ENCODE measurements at places on chromosomes 6 and 20. TPM values are rescaled to one million over a fixed set of nuclear protein-coding genes. Genes with fewer than 3 reads are reported as not detected.

DNA sequence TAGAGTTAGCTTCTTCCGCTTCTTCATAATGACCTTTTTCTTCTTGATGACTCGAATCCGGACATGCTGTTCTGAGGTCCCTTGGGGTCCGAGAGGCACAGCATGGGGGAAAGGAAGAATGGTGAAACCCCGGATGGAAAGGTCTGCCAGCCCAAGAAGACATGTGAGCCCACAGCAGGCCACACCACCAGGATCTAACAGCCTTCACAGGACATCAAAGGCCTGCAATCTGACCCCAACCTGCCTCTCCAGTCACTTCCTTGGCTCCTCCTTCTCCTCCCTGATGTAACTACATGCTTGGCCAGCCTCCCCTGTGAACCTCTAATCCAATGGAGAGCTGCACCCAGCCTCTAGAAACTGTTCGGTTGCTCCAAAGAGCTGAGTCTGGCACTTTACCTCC, 1.6 kb downstream of the CPXM1 start:
- DNase-seq: no peak

DNA sequence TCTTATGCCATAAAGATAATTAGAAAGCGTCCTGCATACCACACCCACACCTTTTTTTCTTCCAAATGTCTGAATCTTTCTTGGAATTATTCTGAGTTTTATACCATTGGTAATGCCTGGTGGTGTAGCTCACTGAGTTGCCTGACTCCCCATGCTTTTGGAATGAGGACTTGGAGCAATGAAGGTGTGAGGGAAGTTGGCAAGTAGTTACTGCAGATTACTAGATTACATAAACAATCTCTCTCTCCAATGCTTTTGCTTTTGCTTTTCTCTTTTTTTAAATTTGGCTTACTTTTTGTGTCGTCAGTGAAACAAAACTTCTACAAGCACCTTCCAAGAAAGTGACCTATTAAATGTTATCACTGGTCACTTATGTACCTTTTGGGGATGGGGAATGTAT, 406.1 kb upstream of the SOX4 start:
- no peak for DNase-seq

DNA sequence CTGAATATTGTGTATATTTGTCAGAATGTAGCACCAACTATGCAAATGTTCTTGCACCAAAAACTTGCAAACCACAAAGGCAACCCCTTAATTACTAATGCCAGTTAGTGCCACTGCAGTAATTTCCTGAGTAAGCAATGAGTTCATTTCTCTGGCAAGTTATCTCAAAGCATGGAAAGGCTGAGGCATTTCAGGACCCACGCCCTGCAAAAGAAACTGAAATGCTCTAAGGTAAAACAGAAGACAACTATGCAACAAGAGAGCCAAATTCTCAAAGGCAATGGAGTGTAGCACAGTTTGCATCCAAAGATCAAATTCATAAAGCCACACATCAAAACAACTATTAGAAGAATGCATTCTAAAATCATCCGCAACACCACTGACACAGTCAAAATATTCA, 994.4 kb downstream of the EYS start:
- no peak for DNase-seq

DNA sequence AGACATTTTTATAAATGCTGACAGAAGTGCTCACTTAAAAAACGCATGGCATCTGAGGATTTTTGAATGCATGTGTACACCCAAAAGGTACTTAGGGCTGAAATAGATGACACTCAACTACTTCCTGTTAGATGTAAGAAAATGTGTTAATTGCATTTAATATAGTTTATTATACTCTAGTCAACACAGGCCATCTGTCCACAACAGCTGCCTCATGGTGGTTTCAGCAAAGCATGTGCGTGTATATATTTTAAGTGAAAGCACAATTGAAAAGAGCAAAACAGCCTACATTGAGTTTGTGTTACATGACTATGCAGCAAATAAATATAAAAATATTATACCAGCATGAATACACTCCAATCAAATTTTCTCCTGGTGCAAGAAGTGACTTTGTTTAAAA, 1233.0 kb upstream of the EYS start:
- DNase-seq: no peak

GRCh38 chr20:46123482-46124245, 5.5 kb downstream of the CD40 start:
- DNase-seq: no peak

GRCh38 chr20:433300-433975, 25.3 kb downstream of the RBCK1 start:
- DNase-seq: peak; percentile 85

DNA sequence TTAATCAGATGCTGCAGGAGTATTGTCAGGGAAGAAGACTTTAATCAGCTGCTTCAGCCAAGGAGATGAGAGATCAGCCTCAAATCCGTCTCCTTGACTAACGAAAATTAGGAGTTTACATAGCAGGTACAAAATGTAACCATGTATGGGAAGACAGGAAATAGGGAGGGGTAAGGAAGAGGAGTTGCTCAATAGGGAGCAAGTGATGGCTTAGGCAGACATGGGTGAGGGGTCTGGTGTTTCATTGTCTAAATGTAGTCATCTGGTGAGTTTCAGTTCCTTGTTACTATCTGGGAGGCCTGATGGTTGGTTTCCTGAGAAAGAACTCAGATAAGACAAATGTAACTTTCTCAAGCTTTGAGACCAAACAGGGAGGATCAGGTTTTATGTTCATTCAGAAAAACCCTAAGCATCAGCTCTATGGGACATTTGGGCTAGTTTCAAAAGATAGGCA, 217.3 kb upstream of the SULF2 start:
- no peak for DNase-seq

DNA sequence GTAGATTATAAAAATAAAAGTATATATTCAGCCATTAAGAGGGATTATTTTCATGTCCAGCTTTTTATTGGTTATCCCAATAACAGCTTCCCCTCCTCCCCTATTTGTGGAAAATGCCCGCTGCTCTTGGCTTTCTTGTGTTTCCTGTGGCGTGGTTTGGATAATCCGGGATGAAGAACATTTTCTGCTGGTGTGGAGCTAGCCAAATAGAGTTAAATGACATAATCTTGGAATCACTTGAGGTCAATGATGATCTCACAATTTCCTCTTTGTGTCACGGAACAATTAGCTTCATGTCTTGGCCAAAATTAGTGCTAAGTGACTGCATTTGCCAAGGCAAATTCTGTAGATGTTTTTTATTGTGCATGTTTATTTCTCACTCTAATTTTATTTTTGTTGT, 394.0 kb downstream of the LAMA2 start:
- no peak for DNase-seq

DNA sequence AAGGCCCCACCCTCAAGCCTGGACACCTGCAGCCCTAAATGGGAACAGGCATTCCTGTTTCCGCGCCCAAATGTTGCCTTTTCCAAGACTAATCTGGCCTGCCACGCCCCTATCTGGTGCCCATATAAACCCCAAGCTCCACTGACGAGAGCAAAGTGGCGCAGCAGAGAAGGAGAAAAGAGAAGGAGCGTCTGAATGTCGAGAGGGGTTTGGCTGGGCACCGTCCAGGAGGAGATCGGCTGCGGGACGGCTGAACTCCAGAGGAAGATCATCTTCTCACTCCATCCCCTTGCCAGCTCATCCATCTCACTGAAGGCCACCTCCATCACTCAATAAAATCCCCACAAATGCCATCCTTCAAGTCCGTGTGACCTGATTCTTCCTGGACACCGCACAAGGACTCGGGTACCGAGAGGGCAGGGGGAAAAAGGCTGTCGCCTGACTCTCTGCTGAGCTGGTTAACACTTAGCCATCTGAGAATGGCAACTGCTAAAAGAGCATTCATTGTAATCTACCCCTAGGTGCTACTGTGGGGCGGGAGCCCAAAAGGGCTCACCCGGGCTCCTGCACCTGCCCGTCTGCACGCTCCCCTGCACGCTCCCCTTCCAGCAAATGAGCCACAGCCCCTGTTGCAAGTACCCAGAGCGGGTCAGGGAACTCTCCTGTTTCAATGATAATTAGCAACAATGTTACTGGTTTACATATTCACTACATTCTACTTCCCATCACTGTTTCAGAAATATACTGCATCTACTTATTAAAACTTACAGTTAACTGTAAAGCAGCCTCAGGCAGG, 23.5 kb downstream of the TAF4 start:
- DNase-seq: no peak

DNA sequence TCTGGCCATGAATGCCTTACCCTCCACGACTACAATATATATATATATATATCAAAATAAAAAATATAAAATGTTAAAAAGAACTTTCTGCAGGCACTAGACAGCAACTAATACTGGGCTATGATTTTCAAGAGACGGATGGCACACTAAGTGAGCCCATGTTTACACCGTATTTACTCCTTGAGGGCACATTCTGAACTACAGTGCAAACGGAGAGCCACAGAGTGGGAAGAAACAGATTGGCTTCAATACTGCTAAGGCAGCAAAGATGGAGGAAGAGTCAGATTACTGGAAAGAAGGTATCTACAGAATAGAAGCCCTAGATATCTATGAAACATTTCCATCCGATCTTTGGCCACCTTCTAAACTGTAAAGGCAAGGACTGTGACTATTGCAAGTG, 330.3 kb downstream of the HTR1B start:
- no peak for DNase-seq

- DNase-seq: no peak
These were observed at the start of gene MMP24 for GRCh38 chr20:35226126-35226883. Gene MMP24 (plus strand): TSS chr20:35226690. CDS start chr20:35226739, 49 bp downstream.

- peak; percentile 54 for DNase-seq
These were observed 7.4 kb downstream of the SLC52A3 start for GRCh38 chr20:760751-761417.

GRCh38 chr20:45429618-45430017, 13.7 kb downstream of the PIGT start:
- DNase-seq: no peak

- DNase-seq: no peak
These were observed 78.4 kb downstream of the PREP start for GRCh38 chr6:105324386-105324950.

- no peak for DNase-seq
These were observed 644 bp downstream of the OARD1 start for GRCh38 chr6:41071501-41071922.

- DNase-seq: no peak
These were observed 245.2 kb downstream of the ADGRB3 start for GRCh38 chr6:68880050-68880813.

DNA sequence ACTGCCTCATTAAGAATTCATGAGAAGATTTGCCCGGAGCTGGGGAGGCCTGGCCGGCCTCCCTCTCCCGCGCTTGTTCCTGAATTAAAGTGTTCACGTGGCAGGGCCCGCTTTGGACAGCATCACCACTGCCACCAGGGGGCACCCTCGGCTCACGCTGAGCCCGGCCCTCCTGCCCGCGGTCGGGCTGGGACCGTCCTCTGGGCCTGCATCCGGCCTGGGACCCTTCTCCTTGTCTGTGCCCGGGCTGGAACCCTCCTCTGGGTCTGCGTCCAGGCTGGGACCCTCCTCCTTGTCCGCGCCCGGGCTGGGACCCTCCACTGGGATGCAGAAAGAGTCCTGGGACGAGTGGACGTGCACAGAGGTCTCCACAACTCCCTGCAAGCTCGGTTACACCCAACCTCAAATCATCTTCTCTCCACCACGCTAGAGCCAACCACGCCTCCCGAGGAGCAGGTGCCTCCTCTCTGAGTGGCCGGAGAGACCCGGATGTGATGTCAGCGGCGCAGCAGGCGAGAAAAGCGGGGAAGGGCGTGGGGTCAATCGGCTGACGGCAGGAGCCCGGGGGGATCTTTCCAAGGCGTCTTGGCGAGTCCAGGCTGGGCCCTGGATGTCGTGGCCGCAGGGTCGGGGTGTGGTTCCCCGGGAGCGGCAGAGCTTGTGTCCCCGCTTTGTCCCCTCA, 50.9 kb upstream of the DACT2 start:
- peak; percentile 72 for DNase-seq

- no peak for DNase-seq
These were observed 8.1 kb upstream of the SALL4 start for GRCh38 chr20:51810155-51811041.

GRCh38 chr6:150766201-150766997, 99.1 kb upstream of the MTHFD1L start:
- no peak for DNase-seq

GRCh38 chr20:50308513-50309279, 118.1 kb downstream of the CEBPB start:
- no peak for DNase-seq

GRCh38 chr6:137265561-137266308, 46.5 kb upstream of the IFNGR1 start:
- DNase-seq: no peak

DNA sequence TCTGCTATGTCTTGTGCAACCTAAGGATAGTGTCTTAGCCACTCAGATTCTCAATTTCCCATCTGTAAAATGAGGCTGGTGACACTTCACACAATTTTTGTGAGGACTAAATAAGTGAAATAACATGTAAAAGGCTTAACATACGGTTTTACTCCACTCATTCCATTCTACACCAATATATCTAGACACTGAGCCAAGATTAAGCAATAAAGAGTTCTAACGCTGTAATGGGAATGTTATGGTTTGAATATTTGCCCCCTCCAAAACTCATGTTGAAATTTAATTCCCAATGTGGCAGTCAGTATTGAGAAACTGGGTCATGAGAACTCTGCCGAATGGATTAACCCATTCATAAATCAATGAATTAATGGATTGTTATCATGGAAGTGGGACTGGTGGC, 301.0 kb downstream of the HACE1 start:
- DNase-seq: no peak

DNA sequence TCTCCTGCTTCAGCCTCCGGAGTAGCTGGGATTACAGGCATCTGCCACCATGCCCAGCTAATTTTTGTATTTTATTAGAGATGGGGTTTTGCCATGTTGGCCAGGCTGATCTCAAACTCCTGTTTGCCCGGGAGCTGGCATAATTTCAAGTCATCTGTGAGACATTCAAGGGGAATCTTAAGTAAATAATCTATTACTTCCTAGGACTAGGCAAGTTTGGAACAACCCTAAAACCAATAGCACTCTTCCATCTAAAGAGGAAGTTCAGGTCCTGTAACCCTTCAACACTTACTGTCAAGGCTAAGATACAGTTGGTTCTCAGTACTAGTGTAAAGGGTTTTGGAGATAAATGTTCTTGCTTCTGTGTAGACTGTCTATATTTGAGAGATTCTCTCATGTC, 267.8 kb upstream of the IRAK1BP1 start:
- no peak for DNase-seq

GRCh38 chr20:62561182-62561581, 81.1 kb upstream of the SLCO4A1 start:
- DNase-seq: no peak

The CAP2 gene
- total RNA-seq: not detected

The BPIFB2 gene
- not detected for total RNA-seq

The KIF6 gene
- total RNA-seq: 0.31 TPM

The BTNL2 gene
- not detected for total RNA-seq

The CEP57L1 gene
- total RNA-seq: 23.0 TPM

The SLC22A7 gene
- not detected for total RNA-seq

The SNAP91 gene
- not detected for total RNA-seq

The SRMS gene
- total RNA-seq: not detected

The PEX3 gene
- total RNA-seq: 19.7 TPM

The FRK gene
- 0.02 TPM for total RNA-seq

The DCDC2 gene
- total RNA-seq: not detected
